SHP77 treated with DMSO at 0.1 percent for 48 hours (cell line): ENCODE measurements at places on chromosomes 6 and 20.

GRCh38 chr6:84651583-84651982, 112.8 kb downstream of the TBX18 start:
- no peak for DNase-seq

DNA sequence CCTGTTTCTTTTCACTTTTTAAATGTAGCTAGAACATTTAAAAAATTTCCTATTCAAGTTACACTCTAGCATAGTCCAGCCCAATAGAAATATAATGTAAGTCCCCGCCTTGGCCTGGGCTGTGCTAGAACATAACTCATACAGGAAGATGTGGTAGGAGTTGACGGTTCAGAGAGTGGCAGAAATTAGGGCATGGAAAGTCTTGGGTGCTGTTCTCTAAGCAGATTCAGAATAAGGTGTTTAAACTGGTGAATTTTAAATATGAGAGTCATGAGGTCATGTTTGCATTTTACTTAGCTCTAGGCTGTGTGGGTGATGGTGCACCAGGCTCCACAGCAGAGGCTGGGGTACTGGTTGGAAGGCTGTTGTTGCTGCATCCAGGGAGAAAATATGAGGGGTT, 256.5 kb downstream of the FARS2 start:
- no peak for DNase-seq

GRCh38 chr6:43797919-43798318, 27.9 kb downstream of the VEGFA start:
- DNase-seq, result no peak

DNA sequence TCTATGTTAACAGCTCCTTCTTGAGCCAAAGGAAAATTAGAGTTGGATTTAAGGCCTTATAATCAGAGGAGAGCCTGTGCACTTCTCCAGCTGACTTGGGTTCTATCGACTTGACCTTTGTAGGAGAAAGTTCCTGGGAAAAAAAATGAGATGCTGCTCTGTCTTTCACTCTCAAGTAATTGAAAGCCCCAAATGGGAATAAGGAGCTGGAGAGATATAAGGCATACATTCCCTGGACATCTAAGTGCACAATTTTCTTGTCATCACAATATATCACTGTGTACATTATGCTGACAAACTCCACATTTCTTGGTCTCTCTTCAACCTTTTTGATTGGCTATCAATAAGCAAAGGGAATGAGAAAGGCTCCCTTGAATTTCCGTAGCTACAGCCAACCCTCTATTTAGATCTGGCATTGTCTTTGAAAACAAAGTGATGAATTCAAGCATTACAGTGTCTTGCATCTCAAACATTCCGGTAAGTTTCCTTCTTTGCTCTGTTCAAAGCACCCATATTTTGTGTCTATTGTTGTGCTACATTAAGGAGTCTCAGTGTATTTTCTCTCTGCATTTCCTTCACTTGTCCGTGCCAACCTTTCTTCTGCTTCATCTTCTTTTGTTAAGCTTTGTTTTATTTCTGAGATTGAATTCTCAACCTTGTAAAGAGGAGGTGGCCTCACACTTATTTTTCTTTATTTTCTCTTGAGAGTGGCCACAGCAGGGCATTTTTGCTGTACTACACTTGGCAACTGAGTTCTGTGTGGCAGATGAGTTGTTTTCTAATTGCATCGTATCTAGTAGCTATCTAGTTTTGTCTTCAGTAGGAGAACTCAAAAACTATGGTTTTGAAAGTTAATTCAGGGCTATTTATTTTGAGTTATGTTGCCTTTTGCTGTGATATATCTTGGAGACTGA, 450.3 kb upstream of the MAN1A1 start:
- no peak for DNase-seq

DNA sequence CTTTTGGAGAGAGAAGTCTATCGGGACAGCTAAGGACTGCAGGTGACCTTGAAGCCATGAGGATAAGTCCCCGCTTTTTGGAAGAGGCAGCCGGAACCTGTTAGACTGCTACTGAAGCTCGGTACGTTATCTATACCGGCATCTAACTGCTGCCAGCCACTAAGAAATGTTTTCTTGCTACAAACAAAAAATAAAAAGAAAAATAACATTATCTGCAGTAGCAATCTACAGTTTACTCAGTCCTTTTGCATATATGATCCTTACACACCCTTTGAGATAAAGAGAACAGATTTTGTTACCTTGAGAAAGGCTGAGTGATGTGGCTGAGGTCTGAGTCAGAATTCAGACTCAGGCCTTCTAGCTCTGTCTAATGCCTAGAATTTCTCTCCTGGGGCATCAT, 314.6 kb downstream of the CDH26 start:
- no peak for DNase-seq

DNA sequence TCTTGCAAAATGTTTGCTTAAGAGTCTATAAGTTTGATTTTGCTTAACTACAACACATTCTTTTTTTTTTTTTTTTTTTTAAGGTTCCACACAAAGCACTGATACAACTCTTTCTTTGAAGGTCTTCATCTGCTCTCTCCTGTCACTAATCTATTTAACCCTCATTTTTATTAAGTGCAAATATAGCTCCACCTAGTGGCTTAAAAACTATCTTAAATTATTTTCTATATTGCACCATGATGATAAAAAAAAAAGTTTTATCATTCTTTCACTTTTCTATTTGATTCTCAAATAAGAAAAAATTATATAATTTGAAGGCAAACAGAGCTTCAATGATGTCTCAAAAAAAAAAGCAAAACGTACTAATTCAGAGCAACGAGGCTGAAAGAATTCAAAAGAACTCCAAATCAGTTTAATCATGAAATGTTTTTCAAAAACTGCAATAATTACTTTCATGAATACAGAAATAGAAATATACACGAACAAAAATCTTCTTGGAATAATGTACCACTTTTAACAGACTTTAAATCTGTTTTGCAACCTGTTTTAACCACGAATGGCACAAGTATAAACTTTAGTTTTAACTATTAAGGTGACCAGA, 12.8 kb downstream of the ESF1 start:
- peak; percentile 43 for DNase-seq

DNA sequence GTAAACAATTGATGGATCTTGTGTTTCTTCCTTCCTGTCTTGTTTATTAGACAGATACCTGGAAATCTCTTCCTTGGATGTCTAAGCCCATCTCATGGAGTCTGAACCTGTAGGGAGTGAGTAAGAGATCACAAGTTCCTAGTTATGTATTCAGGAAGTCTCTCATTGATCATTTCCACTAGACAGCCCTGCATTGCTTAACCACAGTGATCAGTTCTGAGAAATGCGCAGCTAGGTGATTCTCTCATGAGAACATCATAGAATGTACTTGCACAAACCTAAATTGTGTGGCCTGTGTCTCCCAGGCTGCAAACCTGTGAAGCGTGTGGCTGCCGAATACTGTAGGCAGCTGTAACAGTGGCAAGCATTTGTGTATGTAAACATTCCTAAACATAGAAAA, 39.1 kb downstream of the FAM120B start:
- no peak for DNase-seq

DNA sequence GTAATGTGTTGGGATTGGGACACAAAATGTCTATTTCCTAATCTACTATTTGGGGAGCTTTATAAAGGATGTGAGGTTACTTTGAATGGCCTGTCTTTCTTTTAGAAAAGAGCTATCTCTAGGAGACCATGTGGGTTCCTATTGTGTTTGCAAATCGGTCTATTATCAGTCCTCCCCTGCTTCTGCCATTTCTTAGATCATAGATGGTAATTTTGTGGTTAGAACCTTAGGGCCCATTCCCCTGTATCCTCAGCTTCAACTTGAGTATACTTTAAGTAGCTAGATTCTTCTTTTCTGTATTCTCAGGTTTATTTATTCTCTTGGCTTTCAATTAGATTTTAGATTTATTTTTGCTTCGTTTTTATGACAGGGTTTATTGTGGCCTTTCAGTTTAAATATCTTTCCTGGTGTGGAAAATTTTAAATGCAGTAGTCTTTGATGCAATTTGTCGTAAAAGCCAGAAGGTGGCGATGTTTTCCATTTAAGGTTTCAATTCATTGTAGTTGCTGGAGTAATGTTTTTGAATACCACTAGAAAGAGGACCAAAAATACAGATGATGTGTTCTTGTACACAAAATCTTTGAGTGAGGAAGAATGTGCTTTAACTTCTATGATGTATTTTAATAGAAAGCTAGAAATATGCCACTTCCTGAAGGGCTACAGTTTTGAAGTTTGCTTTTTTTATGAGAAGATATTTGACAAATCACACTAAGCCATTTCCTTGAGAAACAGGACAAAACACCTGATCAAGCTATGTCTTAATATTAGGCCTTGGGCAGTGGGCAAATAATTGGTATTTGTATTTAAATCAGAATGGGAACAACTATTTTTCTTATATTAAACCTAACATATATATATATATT, 20.3 kb downstream of the TBPL1 start:
- DNase-seq, result peak; percentile 56

GRCh38 chr6:68975064-68975463, 340.0 kb downstream of the ADGRB3 start:
- DNase-seq, result peak; percentile 16

DNA sequence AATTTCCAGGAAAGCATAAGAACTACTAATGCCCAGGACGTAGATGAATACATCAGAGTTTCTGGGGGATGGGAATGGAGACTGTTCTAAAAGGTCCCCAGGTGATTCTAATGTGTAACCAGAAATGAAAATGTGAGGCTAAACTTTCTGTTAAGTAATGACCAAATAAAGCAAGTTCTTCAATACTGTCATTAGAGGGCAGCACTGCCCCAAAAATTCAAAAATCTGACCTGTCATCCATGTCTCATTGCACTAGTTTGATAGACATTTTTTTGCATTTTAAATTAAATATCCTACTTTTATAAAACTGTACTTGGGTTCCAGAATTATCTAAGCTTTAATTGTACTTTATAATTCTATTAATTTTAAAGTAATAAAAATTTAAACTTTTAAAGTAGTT, 94.9 kb downstream of the RFX6 start:
- peak; percentile 3 for DNase-seq

DNA sequence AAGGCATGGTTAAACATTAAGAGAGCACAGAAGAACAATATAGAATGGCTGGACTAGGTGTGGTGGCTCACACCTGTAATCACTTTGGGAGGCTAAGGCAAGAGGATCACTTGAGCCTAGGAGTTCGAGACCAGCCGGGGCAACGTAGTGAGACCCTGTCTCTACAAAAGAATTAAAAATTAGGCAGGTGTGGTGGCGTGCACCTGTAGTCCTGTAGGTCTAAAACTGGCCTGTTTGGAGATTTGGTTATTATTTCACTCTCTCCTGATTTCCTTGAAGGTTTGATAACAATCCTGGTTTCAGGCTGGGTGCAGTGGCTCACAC, 15.6 kb downstream of the SRSF6 start:
- no peak for DNase-seq

GRCh38 chr6:118867181-118867580, 26.8 kb upstream of the ASF1A start:
- DNase-seq, result no peak

DNA sequence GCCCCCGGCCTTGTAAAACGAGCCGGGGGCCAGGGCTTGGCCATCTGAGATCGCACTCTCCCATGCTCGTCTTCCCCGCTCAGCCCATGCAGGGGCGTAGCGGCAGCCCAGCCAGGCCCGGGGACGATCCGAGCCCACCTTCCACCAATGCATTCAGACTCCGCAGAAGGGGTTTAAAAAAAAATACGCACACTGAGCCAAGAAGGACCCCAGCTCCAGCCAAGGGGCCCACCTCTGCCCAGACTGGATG, 320 bp downstream of the GSTA4 start:
- no peak for DNase-seq

- no peak for DNase-seq
These were observed 298.2 kb downstream of the SAMD5 start for GRCh38 chr6:147806697-147807096.
